ENCODE measurements at places on chromosomes 3 and 15.
A peak's percentile ranks its signal among the peaks of the same experiment; 100 is the strongest.

DNA sequence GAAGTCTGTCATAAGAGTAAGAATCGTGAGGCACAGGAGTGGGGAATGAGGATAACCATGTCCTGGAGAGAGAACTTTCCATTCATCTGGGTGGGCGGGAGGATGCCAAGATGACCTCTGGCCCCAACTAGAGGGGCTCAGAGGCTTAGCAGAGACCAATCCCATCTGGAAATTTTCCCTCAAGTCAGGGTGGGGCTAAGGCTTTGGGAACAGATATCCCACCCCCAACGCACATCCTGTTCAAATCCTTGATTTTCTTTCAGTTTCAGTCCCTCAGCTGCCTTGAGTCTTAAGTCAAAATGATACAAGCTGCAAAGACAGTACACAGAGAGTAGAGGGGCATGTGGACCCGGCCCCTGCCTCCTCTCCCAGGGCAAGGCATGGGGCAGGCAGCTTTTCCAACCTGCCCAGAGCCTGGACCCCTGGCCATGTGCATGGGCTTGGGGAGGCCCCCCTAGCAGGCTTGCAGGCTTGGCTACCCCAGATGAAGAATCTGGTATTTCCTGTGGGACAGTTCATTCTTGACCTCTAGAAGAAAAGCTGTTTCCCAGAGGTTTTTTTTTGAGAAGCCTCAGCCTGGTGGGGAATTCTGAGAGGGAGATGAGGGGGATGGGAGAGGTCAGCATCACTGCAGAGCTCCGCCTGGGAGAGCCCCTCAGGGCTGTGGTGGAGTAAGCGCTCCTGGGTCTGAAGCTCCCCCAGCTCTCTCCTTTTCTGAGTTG is 109.7 kb upstream of the HACD2 start:
- DNase-seq, result no peak

GRCh38 chr3:136495213-136495612 is 245.1 kb downstream of the PCCB start:
- no peak for DNase-seq

DNA sequence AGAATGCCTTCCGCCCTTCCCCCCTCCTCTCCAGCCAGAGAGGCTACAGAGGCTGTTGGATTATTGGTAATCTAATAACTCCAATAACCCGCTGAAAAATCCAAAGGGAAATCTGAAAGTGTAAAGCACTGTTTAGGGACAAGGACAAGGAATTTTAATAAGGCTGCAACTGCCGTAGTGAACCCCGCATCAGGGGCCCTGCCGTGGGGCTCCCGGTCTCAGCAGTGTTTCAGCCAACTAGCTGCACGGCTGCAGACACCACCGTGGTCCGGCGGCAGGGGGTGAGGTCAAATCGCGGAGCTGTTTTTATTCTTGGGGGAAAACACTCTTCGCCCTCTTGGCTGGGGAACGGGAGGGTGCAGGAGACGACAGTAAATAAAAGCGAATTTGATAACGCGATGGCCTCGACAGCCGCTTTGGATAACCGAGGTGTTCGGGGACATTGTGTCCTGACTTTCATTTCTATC is 6.1 kb downstream of the BCL6 start:
- no peak for DNase-seq

DNA sequence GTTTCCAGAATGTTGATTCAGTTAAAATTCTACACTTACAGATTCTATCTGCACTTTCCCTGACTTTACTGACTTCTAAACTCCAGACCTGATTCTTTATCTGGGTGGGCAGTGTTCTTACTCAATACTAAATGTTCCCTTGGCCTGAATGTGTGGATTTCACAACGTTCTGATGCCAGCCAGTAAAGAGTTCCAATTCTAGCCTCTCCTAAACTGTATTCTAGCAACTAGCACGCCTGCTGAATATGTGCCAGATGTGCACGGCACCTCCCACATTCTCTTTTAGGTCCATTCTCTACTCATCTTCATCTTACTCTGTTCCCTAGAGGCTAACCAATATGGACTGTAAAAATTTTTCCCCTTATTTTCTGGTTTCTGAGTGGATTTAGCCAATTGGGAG is 479.5 kb upstream of the AGTR1 start:
- no peak for DNase-seq

- DNase-seq, result no peak
Measured at GRCh38 chr15:80526556-80527340, 122.6 kb downstream of the ARNT2 start.

DNA sequence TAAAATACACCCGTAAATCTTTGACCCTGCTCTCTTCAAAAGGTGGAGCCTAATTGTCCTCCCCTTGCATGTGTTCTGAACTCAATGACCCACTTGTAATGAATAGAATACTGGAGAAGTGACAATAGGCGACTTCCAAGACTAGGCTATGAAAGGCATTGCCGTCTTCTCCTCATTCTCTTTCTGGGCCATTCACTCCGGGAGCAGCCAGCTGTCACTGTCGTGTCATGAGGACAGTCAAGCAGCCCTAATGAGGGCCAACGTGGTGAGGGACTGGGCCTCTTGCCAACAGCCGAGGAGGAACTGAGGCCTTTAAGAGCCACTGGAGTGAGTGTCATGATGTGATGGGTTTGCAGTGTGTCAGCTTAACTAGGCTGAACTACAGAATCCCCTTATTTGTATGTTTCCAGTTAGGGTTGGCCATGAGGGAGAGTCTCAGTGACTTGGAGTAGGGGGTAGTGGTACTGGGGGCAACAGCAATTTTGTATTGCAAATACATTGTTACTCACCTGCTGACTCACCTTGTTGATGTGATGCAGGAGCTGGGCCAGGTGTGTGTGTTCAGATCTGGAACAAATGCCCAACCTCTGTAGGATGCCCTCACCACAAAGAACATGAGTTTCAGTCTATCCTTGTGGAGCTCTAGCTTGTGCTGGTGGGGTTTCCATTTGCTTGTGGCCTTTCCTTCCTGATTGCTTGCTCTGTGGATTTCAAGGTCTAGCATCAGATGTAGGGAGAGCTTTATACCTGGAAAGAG is 188.5 kb upstream of the PROK2 start:
- DNase-seq, result peak; percentile 44

DNA sequence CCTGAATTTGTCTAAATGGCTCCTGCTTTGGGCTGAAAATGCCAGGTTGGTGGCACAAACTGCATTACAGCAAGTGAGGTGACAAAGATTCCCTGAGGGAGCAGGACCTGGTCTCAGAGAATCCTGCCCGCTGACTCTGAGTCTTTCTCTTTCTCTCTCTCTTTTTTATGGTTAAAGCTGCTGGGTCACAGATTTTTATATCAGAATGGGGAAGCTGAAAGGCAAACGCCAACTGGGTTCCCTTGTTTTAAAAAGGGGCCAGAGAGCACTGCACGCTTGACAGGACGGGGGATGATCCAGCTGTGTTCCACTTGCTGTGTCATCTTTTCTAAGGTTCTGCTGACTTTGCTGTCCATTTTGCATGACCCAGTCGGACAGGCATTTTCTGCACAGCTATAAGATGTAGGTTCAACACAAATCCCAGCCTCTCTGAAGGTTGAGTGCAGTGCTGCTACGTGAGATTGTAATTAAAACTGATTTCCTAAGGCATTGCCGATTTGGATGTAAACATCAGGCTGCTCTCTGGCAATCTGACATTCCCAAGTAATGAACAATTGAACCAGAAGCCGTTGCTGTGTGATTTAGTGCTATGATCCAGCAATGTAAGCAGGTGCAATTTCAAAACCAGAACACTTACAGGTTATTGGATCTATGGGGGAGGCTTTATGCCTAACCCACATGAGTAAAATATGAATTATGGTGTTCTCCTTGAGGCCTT is 25.8 kb downstream of the ARHGEF3 start:
- peak; percentile 52 for DNase-seq

GRCh38 chr15:45378913-45379262 is 544 bp upstream of the GATM start:
- DNase-seq, result peak; percentile 45

DNA sequence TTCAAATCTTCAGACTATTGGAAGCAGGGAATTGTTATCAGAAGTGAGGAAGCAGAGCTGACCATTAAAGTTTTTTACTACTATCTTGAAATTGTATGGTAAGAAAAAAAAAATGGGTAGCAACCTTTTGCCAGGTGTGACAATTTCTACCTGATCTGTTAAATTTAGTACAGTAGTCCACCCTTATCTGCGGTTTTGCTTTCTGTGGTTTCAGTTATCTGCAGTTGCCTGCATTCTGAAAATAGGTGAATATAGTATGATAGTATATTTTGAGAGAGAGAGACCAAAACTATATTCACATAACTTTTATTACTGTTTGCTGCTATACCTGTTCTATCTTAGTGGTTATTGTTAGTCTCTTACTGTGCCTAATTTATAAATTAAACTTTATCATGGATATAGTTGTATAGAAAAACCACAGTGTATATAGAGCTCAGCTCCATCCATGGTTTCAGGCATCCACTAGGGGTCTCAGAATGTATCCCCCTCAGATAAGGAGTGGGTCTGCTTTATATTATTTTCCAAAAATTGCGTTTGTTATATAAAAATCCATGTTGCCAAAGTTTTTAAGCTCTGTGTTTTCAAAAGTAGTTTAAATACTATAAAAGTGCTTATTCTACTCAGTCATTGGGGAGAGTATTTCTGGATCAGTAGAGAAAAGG is 69.9 kb downstream of the PTPRG start:
- DNase-seq, result no peak

GRCh38 chr3:112649478-112649735 is 8.5 kb upstream of the CCDC80 start:
- DNase-seq, result no peak

DNA sequence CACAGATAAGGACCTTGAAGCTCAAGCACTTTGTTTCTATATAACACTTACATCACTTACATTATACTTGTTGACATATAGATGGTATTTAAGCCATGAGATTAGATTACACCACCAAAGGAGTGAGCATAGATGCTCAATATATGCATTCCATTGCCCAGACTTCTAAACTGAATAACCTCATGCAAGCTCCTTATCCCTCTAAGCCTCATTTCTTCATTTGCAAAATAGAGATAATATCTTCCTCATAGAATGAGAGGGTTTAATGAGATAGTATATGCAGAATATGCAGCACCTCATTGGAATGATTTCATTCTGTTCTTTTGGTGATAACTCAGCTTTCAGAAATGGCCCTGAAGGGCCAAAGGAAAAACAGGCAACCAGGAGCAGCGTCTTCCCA is 18.5 kb downstream of the NLGN1 start:
- DNase-seq, result no peak

- no peak for DNase-seq
Measured at GRCh38 chr15:52566889-52567288, 1.9 kb downstream of the ARPP19 start.

- DNase-seq, result peak; percentile 75
Measured at GRCh38 chr3:73520931-73521461, 103.7 kb downstream of the PDZRN3 start.

GRCh38 chr3:15148614-15149013 is 49.7 kb upstream of the RBSN start:
- no peak for DNase-seq

DNA sequence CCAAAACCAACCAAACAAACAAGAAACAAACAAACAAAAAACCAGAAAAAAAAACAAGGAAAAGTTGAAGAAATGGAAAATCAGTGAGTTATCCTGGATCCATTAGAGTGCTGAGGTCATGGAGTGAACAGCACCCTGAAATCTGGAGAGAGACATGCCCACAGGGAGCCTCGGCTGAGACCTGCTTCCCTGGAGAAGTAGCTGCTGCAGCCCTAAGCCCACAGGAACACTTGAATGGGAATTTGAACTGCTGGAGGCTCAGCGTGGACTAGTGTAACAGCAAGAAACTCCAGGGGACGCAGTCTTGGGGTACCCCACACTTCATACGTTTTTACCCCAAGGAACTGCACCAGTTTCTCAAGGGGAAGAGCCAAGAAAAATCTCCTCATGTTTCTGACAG is 144.1 kb upstream of the UBE3A start:
- DNase-seq, result no peak
